Activated CD4-positive, alpha-beta T cell treated with anti-CD3 and anti-CD28 coated beads for 4 hours (primary cell): ENCODE measurements at places on chromosomes 3 and 15.

- DNase-seq = no peak
Observed at GRCh38 chr3:115695090-115695489, 71.8 kb downstream of the GAP43 start.

- no peak for DNase-seq
Observed at GRCh38 chr3:1824359-1824758, 274.3 kb upstream of the CNTN4 start.

- DNase-seq = no peak
Observed at GRCh38 chr15:92112711-92113110, 259.2 kb downstream of the SLCO3A1 start.

- DNase-seq = no peak
Observed at GRCh38 chr15:61768131-61768530, 292.1 kb downstream of the VPS13C start.

DNA sequence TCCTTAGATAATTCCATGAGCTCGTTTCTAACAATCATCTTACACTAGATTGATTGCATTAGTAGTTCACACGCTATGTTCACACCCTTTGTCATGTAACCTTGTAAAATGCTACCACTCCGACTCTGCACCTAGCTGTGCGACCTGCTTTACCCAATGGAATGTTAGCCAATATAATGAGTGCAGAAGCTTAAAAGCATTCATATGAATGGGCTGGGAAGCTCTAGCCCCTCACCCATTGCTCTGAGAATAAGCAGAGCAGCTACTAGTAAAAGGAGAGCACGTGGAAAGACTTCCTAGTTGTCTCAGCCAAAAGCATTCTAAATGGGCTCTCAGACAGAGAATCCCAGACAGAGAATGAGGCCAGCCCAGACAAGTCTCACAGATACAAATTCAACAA is 410.6 kb upstream of the UBE2E2 start:
- no peak for DNase-seq

GRCh38 chr3:194686816-194687637 is 1.3 kb downstream of the FAM43A start:
- peak; percentile 20 for DNase-seq

DNA sequence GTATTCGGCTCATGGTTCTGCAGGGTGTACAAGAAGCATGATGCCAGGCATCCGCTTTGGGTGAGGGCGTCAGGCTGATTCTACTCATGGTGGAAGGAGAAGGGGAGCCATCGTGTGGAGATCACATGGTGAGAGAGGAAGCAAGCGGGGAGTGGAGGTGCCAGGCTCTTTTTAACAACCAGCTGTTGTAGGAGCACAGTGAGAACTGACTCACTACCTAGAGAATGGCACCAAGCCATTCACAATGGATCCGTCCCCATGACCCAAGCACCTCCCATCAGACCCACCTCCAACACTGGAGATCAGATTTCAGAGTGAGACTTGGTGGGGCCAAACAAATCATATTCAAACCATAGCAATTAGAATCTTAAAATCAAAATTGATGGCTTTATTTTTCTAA is 259.8 kb upstream of the CTDSPL start:
- no peak for DNase-seq

- no peak for DNase-seq
Observed at GRCh38 chr15:39781147-39781966, 1.3 kb downstream of the FSIP1 start.

DNA sequence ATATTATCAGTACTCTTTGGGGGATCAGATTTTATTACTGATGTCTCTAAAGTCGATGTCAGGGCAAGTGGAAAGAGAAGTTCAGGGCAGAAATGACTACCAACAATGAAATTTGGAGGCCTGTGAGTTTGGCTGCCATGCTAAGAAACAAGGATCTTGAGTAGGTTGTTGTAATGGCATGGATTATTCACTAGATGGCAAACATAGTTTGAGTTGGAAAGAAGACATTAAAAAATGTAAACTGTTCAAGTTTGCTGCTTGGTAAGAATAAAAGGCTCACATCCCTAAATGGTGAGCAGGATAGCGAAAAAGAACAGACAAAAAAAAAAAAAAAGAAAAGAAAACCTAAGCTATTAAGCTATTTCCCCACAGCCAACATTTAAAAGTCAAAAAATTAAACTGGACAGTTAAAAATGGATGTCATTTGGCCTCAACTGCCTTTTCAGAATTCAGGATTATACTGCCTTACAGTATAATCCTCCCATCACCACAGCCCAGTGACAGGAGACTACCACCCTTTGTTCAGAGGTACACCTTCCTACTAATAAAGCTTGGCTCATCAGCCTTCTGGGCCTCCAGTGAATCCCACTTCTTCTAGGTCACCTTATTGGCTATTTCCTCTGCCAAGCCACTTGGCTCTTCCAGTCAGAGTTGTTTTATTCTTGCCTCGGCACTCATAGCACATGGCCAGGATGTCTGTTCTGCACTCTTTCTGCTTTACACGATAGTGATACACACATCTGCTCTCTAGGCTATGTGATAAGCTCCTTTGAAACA is 163.7 kb downstream of the PLD1 start:
- DNase-seq = no peak

GRCh38 chr15:100777821-100778220 is 101.8 kb upstream of the ALDH1A3 start:
- no peak for DNase-seq
